ENCODE measurements at places on chromosomes 7 and 10. TPM values are rescaled to one million over a fixed set of nuclear protein-coding genes. Genes with fewer than 3 reads are reported as not detected.

DNA sequence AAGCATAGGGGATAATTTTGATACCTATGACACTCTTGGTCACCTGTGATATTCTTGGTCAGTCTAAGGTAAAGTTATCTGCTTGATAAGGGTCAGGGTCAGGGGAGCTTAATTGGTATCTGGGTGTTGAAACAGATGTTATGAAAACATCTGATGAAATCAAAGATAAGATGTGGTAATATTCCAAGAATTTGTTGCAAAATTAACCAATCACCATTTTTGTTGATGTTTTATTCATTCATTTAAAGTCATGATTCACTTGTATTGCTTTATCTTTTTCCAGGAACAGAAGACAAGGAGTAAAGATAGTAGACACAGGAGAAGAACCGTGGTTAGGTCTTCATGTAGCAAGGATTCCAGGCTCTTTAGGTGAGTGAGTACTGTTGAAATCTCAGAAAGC lies 103.1 kb downstream of the SEMA3C start:
- H3K27me3 ChIP-seq, result no peaks in the 10 kb centered on the region
- no peak overlapping the region for H3K4me3 ChIP-seq
- H3K4me1 ChIP-seq, result no peaks in the 10 kb centered on the region
- no peak for DNase-seq
- H3K36me3 ChIP-seq, result no peaks in the 10 kb centered on the region

GRCh38 chr7:99693427-99694200 lies 13.8 kb upstream of the CYP3A5 start:
- no peak overlapping the region for H3K4me3 ChIP-seq
- no peak overlapping the region for H3K27ac ChIP-seq
- H3K36me3 ChIP-seq, result no peaks in the 10 kb centered on the region
- H3K4me1 ChIP-seq, result no peaks in the 10 kb centered on the region

CHAT gene
- total RNA-seq, result not detected

GRCh38 chr10:101397140-101397539 lies 43.2 kb downstream of the BTRC start:
- DNase-seq, result no peak
- H3K27me3 ChIP-seq, result no peaks in the 10 kb centered on the region
- no peak overlapping the region for H3K27ac ChIP-seq

DNA sequence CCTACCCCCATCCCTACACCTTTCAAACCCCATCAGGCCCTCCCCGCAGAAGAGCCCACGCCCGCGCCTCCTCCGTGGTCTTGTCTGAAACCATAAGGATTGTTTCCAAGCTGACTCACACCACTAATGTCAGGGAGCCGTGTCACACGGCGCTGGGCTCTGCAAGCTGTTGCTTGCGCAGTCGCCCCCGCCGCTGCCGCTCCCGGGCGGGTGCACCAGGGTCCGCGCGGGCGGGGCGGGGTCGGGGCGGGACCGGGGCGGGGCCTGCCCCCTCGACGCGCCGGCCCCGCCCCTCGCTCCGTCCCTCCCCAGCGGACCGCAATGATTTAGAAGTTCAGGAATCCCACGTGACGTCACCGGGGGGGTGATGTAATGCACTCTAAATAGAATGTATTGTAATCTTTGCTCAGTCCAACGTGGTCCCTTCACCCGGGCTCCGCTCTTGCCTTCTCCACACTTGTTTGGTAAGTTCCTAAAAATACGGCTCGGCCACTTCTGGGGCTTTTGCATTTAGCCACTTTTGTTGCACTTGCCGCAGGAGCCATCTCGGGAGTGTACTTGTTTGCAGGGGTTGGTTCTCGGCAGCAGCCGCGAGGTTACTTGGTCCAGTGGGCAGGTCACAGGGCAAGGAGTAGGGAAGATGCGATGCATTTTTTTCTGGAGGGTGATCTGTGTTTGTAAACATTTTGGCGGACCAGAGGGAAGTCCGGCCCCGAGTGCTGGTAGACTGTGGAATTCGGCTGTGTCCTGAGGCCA lies 3.2 kb upstream of the CREB5 start:
- no peaks in the 10 kb centered on the region for H3K4me1 ChIP-seq
- peak; percentile 85 for DNase-seq
- H3K27me3 ChIP-seq, result no peaks in the 10 kb centered on the region
- H3K27ac ChIP-seq, result peak overlapping the region; percentile 88

FOXP2 gene
- total RNA-seq, result 5.9 TPM

- no peak overlapping the region for H3K4me3 ChIP-seq
- H3K27ac ChIP-seq, result no peak overlapping the region
- no peak for DNase-seq
- no peaks in the 10 kb centered on the region for H3K4me1 ChIP-seq
- no peaks in the 10 kb centered on the region for H3K36me3 ChIP-seq
Measured at GRCh38 chr10:120318862-120319261, 138.2 kb upstream of the PLPP4 start.

CHRM2 gene
- total RNA-seq, result not detected

GRCh38 chr10:4623200-4623599 lies 202.8 kb upstream of the AKR1E2 start:
- H3K36me3 ChIP-seq, result no peaks in the 10 kb centered on the region
- no peaks in the 10 kb centered on the region for H3K4me1 ChIP-seq
- no peak overlapping the region for H3K4me3 ChIP-seq
- no peaks in the 10 kb centered on the region for H3K27me3 ChIP-seq
- no peak for DNase-seq

- no peak overlapping the region for H3K27ac ChIP-seq
- H3K27me3 ChIP-seq, result no peaks in the 10 kb centered on the region
- H3K4me1 ChIP-seq, result no peaks in the 10 kb centered on the region
- no peak overlapping the region for H3K4me3 ChIP-seq
- no peaks in the 10 kb centered on the region for H3K36me3 ChIP-seq
Measured at GRCh38 chr7:90972906-90973550, 291.2 kb upstream of the FZD1 start.

DNA sequence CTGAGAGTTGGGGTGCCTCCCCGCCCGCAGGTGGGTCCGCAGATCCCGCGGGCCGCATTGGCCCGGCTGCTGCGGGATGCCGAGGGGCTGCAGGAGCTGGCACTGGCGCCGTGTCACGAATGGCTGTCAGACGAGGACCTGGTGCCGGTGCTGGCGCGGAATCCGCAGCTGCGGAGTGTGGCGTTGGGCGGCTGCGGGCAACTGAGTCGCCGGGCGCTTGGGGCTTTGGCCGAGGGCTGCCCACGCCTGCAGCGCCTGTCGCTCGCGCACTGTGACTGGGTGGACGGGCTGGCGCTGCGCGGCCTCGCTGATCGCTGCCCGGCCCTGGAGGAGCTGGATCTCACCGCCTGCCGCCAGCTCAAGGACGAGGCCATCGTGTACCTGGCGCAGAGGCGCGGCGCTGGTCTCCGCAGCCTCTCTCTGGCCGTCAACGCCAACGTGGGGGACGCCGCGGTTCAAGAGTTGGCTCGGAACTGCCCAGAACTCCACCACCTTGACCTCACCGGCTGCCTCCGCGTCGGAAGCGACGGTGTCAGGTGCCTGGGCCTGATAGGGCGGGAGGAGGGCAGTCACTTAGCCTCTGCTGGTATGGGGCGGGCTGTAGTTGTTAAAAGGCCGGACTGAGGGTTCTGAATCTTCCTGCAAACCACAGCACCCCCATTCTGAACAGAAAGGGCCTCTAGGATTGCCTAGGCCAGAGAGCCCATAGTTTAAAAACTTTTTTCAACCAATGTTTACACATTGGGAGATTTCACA lies 1.3 kb downstream of the FBXL15 start:
- peaks cover 11% of the 10 kb centered on the region for H3K4me1 ChIP-seq
- peak overlapping the region; percentile 96 for H3K27ac ChIP-seq
- DNase-seq, result no peak
- H3K27me3 ChIP-seq, result no peaks in the 10 kb centered on the region

Measured in breast epithelium (tissue), 4 donors.